Urinary bladder (tissue), 4 donors: ENCODE measurements at places on chromosomes 2 and 18. TPM values are rescaled to one million over a fixed set of nuclear protein-coding genes. Genes with fewer than 3 reads are reported as not detected.

DNA sequence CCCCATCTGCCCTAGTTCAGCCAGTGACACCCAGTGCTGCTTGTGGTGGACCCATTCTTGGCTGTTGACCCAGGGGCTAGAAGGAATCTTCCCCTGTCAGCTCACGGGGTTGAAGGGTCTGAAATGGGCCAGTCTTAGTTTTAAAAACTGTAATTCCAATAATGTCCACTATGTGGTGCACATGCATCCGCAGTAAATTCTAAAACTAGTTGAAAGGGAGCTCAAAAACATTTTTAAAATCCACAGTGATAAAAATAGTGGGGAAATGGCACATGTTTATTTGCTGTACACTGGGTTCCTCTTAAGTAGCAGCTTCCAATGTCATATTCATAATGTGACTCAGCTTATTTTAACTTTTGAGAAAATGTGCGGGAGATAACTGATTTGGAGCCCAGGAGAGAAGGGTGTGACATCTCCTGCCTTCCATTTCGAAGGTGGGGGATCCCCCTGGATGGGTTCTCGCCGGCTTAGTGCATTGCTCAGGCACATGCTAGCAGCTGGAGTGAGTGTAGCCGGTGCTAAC is 32.8 kb downstream of the GRHL1 start:
- DNase-seq = no peak

GRCh38 chr2:168528469-168528868 is 72.4 kb downstream of the CERS6 start:
- no peak for DNase-seq

GRCh38 chr2:4962419-4962818 is 729.8 kb upstream of the SOX11 start:
- peak; percentile 7 for DNase-seq

GRCh38 chr18:8366656-8367055 is 242.6 kb upstream of the RAB12 start:
- no peak for DNase-seq

GRCh38 chr2:27863146-27863545 is 27.0 kb downstream of the RBKS start:
- no peak for DNase-seq

- no peak for DNase-seq
These were observed 36.3 kb downstream of the SPAG16 start for GRCh38 chr2:213320604-213321003.

DNA sequence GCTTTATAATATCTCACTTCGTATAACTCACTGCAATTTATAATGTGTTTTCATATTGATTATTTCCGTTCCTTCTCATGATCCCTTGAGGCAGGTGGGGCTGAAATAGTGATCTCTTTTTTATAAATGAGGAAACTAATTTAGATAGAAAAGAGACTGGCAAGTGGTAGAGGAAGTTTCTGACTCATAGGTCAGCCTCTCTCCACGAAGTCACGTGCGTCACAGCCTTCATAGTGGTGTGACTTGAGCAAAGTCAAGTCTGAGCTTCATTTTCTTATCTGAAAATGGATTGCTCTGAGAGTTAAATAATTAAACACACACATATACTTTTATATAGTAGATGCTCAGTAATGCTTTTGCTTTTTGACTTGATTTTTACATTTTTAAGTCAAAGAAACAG is 19.9 kb downstream of the ABCG5 start:
- DNase-seq = no peak

DNA sequence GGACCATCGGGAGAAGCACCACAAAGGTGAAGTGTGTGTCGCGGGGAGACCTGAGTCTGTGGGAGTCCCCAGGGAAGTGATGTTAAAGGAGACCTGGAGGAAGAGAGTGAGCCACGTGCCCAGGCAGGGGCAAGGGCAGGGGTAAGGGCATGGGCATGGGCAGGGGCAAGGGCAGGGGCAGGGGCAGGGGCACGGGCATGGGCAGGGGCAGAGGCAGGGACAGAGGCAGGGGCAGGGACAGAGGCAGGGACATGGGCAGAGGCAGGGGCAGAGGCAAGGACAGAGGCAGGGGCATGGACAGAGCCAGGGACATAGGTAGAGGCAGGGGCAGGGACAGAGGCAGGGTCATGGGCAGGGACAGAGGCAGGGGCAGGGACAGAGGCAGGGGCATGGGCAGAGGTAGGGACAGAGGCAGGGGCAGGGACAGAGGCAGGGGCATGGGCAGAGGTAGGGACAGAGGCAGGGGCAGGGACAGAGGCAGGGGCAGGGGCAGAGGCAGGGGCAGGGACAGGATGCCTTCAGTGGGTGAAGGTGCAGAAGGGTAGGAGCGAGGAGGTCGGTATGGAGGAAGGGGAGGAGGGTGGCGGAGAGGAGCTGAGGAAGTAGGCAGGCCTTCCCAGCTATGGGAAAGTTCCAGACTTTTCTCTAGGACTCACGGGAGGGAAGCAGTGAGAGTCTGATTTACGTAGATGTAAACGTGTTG is 33.3 kb downstream of the NTSR2 start:
- no peak for DNase-seq

DNA sequence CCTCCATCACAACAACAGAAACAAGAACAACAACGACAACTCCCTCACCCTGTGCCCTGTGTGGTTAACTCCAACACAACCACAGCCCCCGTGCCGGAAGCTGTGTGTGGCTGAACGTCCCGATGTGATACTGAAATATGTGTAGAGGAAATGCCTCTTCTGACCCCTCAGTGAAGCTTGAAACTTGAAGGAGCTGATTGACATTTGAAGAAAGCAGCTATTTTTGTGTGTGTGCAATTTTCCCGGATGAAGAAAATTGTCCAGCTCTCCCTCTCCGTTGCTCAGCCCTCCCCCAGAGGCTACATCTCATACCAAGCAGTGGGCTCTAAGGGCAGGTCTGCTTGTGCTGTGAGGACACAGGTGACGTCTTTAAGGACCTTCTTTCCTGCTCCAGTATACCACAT is 173.8 kb downstream of the ICOS start:
- no peak for DNase-seq

Gene FBLN7
- total RNA-seq = 4.4 TPM

Gene STARD6
- total RNA-seq = 0.53 TPM
